ENCODE measurements at places on chromosomes 3 and 15. TPM values are rescaled to one million over a fixed set of nuclear protein-coding genes. Genes with fewer than 3 reads are reported as not detected.

Gene OR5H14
- total RNA-seq, result not detected

GRCh38 chr3:197798863-197799262 lies 7.8 kb downstream of the LRCH3 start:
- DNase-seq, result no peak

DNA sequence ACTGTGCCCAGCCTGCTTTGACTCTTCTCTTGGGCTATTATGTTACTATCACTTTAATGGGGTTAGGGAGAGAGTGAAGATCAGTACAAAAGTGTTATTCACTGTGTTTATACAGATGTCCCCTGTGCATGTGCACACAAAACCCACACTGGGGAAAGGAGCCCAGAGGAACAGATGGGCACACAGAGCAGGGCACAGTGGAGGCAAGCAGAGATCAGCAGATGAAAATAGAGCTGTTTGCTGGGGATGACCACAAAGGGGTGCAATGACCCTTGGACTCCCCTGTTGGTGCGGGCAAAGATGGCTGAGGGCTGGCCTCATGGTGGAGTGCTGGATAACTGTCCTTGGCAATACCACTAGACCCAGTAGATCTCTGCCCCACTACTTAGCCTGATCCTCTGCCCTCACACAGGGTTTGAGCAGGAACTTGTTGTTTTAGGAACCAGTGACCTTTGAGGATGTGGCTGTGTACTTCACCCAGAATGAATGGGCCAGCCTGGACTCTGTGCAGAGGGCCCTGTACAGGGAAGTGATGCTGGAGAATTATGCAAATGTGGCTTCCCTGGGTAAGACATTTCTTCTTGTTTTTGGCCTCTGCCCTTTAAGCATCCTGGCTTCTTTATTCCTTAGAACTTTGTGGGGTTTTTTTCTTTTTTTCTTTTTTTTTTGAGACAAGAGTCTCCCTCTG lies 5.3 kb downstream of the ZNF620 start:
- DNase-seq, result no peak

Gene ZPLD1
- not detected for total RNA-seq

DNA sequence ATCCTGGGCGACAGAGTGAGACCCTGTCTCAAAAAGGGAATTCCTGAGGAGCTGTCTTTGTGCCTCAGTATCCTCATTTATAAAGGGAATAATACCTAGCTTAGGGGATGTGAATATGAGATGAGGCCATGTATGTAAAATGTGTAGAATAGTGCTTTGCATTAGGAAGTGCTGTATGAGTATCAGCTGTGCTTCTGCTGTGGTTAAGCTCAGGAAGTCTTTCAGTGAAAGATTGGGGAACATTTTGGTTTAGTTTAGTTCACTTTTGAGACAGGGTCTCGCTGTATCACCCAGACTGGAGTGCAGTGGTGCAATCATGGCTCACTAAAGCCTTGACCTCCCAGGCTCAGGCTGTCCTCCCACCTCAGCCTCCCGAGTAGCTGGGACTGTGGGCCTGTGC lies 10.6 kb downstream of the THUMPD3 start:
- no peak for DNase-seq

Gene TMOD2
- 1.2 TPM for total RNA-seq

Gene ACAA1
- total RNA-seq, result 15.7 TPM

Gene ARHGEF26
- 6.0 TPM for total RNA-seq

Gene SPINK8
- total RNA-seq, result not detected

- no peak for DNase-seq
These were observed 6.4 kb downstream of the ROBO1 start for GRCh38 chr3:79761441-79761840.

GRCh38 chr3:150217691-150218090 lies 190.4 kb upstream of the TSC22D2 start:
- DNase-seq, result no peak

GRCh38 chr3:143885780-143886427 lies 37.6 kb upstream of the SLC9A9 start:
- DNase-seq, result peak; percentile 35

DNA sequence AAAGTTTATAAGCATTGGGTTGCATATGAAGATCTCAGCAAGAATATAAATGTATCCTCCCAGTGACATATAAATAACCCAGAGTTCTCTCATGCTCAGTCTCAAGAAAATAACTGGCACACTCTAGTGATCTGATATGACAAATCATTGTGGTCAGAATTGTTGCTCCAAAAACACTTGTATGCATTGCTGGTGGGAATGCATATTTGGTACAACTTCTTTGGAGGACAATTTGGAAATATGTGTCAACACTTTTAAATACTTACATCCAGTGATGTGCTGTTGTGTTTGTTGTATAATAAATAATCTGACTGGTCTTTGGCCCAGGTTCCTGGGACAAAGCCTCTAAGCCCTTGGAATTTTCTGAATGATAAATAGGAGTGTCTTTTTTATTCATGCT lies 66.7 kb upstream of the STT3B start:
- no peak for DNase-seq

- no peak for DNase-seq
These were observed 170.0 kb downstream of the NR2F2 start for GRCh38 chr15:96500508-96500907.

GRCh38 chr3:32421991-32422859 lies 30.6 kb downstream of the CMTM7 start:
- no peak for DNase-seq

Gene SLCO3A1
- 2.5 TPM for total RNA-seq

Gene CCR9
- total RNA-seq, result not detected

GRCh38 chr3:89533275-89533674 lies 425.9 kb downstream of the EPHA3 start:
- DNase-seq, result no peak

DNA sequence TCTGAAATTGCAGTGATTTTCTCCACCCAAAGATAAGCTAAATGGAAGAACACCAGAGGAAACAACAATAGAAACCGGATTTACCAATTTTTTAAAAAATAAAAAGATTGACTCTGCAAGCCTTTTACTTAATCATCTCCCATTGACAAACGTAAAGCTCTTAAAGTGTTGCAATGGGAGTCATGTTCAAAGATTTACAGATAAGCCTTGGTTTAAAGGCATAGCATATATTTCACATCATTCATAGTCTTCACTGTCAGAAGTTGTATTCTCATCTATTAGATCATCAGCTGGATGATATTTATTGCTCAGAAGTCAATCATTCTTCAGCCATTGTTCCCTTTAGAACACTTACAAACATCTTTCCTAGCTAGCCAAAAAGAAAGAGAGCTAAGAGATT lies 397.6 kb downstream of the GBE1 start:
- DNase-seq, result no peak

GRCh38 chr15:57320631-57321220 lies 55.6 kb upstream of the CGNL1 start:
- no peak for DNase-seq

- DNase-seq, result no peak
These were observed 1.3 kb upstream of the PLA1A start for GRCh38 chr3:119596398-119596797.

Gene KLF15
- 10.5 TPM for total RNA-seq

Gene AMIGO3
- 5.8 TPM for total RNA-seq

DNA sequence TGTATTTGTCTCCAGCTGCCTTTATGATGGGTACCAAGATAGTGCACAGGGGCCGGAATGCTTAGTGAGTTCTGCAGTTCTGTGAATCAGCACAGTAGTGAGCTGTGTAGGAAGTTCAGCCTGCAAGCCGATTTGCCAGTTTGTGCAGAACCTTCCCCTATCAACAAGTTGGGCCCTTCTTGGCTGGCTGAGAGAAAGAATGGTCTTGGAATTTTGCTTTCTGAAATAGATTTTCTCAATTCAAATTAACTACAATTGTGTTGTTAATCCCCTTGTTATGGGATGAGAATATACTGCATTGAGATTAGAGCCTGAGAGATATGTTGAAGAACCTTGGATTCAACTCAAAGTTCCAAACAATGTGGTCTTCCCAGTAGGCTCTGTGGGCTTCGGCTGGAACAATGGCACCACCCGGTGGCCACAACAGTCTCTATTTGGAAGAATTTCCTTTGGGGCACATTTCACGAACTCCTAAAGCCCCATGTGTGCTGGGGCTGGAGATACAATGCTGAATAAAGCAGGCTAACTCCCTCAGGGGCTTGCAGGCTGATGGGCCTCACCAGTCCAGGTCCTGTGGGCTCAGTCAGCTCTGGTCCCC lies 59.1 kb downstream of the TRIM42 start:
- peak; percentile 47 for DNase-seq

DNA sequence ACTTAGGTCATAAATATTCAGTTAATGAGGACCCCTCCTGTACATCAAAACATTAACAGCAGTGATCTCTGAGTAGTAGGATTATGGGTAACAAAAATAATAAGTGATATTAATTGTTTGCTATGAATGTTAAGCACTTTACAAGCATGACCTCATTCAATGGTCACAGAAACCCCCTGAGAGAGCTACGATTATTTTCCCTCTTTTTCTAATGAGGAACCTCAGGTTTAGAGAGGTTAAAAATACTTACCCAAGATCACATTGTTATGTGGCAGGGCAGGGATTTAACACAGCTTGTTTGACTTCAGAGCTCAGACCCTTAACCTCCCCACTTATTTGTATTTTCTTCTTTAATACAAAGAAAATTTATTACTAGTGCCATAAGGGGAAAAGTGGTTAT lies 228.2 kb downstream of the TBL1XR1 start:
- DNase-seq, result no peak

DNA sequence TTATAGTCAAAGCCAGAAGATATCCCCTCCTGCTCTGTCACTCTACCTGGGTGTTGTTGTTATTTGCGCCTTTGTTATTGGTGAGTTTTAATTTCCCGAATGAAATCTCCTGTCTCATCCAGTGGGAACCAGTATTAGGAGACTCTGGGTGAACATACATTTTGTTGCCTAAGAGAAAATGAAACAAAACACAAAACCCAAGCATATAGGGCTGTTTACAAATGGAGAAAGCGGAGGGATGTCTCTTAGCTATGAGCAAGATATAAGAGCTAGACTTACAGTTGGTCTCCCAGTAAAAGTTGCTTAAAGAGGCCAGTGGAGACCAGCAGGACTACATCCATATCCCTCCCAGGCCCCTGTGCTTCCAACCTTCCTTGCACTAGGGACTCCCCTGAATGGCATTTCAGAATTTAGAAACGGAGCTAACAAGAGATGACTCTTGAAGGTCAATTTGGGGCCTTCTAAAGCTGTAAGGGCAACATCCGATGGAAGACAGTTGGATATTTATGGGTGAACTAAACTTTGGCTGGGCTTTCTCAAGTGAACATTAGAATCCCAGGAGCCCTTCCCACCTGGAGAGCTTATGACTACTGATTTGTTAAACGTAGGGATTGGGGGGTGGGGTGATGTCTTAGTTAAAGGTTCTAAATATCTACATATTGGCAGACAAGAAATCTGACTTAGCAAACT lies 2.7 kb downstream of the EOMES start:
- DNase-seq, result peak; percentile 42

GRCh38 chr3:119649761-119650160 lies 10.6 kb downstream of the POPDC2 start:
- DNase-seq, result no peak

Gene OGG1
- 29.3 TPM for total RNA-seq

DNA sequence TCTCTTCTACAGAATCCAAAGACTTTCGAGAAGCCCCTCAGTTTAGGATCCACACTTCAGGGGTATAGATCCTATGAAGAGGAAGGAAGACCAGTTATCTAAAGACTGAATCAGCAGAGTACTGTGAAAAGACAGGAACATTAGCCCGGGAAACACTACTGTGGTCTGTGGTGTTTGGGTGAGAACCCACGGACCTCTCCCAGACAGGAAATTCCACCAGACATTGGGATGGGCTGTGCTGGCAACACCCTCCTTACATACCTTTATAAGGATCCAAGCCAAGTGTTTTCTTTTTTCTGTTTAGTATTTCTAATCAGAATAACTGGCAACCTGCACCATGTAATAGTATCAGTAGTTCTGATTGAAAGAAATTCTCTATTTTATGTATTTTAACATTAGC lies 14.1 kb downstream of the TMEM207 start:
- no peak for DNase-seq

GRCh38 chr15:92845126-92845508 lies 55.0 kb upstream of the CHD2 start:
- no peak for DNase-seq

DNA sequence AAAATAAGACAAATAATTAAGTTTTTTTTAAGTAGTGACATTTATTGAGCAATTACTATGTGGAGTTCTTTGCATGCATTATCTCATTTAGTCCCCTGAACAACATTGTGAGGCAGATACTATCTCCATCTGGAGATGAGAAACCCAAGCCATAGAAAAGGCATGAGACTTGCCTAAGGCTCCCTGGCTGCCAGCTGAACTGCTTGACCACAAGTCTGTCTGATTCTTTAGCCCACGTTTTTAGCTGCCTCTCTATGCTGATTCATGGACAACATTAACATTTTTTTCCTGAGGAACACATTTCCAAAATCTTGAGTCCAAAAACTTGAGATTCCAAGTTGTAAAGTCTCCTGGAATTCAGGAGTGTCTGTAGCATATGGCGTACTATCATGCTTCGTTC lies 263.6 kb upstream of the GOLGA6L4 start:
- no peak for DNase-seq

DNA sequence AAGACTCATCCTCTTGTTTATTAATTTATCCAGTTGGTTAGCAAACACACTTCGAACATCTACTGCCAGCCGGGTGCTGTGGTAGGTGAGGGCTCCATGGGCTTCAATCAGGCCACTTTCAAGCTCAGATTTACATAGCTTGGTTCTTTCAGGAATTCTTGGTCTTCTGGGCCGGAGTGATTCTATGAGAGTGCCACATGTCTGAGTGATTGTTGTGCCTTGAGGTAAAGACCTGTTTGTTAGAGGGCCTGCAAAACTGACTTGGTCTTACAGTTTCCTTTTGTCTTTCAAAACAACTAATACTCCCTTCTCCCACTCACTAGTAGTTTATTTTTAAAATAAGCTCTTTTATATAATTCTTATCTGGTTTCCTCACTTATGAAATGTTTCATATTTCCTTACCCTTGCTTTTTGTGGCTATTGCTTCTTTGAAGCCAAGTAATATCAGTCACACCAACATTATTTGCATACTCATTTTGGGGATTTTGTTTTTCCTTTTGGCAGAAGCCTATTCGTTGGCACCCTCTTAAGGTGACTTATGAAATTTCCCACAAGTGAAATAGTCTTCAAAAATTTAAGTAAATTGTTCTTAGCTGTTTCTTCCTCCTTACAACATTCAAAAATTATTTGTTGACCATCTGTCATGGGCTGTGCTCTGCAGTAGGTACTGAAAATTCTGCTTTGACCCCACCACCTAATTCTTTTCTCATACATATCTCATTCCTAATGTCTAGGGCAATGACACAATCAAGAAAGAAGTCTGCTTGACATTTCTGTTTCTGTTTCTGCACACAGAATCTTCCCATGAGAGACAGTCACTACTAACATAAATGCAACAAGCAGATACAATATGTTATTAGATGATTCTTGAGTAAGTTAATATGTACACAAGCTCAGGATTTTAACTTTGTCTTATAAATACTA lies 120.2 kb downstream of the LRRC28 start:
- no peak for DNase-seq
